HFFc6 (cell line): ENCODE measurements at places on chromosomes 12 and 14. TPM values are rescaled to one million over a fixed set of nuclear protein-coding genes. Genes with fewer than 3 reads are reported as not detected.
A peak's percentile ranks its signal among the peaks of the same experiment; 100 is the strongest.

DNA sequence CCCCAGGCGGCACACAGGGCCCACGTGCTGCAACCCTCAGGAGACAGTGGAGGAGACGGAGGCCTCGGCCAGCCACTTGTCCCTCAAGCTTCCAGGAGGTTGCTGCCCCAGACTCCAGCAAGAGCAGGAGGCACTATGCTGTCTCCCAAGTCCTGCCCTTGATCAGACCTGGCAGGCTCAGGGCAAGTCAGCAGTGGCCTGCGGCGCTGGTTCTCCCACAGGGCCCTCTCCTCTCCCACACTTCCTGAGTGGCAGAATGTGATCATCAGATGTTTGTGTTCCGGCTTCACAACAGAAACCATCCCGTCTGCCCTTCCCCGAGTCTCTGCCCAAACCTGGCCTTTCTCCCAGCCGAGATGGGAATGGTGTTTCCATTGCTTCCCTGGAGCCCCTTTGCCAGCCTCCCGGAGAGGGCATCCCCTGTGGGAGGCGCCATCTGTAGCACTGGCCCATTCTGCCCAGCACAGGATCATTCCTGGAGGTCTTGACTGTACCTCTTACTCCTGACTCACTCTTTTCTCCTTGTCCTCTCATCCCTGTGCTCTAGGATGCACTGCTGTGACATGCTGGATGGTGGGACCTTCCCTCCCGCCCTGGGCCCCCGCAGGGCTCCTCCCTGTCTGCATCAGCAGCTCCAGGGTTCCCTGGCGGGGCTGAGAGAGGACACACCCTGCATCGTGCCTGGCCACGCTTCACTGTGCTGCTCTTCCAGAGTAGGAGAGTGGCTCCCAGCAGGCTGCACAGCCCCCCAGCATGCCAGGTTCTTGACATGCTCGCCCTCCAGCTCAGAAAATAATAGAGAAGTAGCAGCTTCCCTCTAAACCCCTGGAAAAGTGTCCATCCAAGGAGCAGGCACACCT lies 114.7 kb upstream of the FKBP4 start:
- H3K27ac ChIP-seq: no peak overlapping the region
- peaks cover 10% of the 10 kb centered on the region for H3K4me1 ChIP-seq
- H3K36me3 ChIP-seq: peaks cover 9% of the 10 kb centered on the region
- DNase-seq: no peak
- peaks cover 2% of the 10 kb centered on the region for H3K27me3 ChIP-seq

GRCh38 chr14:69715725-69716477 lies 51.0 kb upstream of the SRSF5 start:
- H3K27ac ChIP-seq: peak overlapping the region; percentile 70
- peaks cover 37% of the 10 kb centered on the region for H3K4me1 ChIP-seq
- peaks cover 4% of the 10 kb centered on the region; the same call in 1 of the 2 replicates for H3K27me3 ChIP-seq
- DNase-seq: peak; percentile 27

DNA sequence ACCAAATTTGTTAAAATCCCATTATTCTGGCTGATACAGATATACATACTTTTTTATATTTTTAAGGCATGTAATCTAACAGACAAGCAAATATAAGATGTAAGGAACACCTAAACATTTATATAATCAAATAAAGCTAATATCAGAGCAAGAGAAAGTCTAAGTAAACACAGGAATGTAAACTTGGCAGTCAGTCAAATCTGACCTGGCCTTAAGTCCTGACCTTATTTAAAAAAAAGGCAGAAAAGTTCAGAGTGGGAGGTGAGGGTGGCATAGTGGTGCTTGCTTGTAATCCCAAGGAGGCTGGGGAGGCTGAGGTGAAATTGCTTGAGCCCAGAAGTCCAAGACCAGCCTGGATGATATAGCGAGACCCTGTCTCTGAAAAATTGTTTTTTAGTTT lies 152.6 kb downstream of the DERA start:
- H3K27me3 ChIP-seq: no peaks in the 10 kb centered on the region
- no peak overlapping the region for H3K27ac ChIP-seq
- H3K4me3 ChIP-seq: no peak overlapping the region

- H3K36me3 ChIP-seq: no peaks in the 10 kb centered on the region
- DNase-seq: peak; percentile 67
- peak overlapping the region; percentile 49; the same call in 1 of the 2 replicates for H3K4me3 ChIP-seq
- 0 out of 2 replicates have a peak, but pooled peaks cover 1% of the 10 kb centered on the region for H3K27me3 ChIP-seq
- H3K4me1 ChIP-seq: peaks cover 45% of the 10 kb centered on the region
These were observed 14.2 kb downstream of the PTGER2 start for GRCh38 chr14:52328276-52328675.

GRCh38 chr12:29113101-29113500 lies 36.0 kb upstream of the FAR2 start:
- H3K27me3 ChIP-seq: no peaks in the 10 kb centered on the region; the same call in 1 of the 2 replicates
- H3K27ac ChIP-seq: no peak overlapping the region
- H3K4me3 ChIP-seq: no peak overlapping the region
- peaks cover 12% of the 10 kb centered on the region; the same call in 1 of the 2 replicates for H3K4me1 ChIP-seq

GRCh38 chr14:80981156-80981555 lies 25.7 kb downstream of the TSHR start:
- no peaks in the 10 kb centered on the region for H3K4me1 ChIP-seq
- no peak overlapping the region for H3K4me3 ChIP-seq
- no peaks in the 10 kb centered on the region for H3K36me3 ChIP-seq

DNA sequence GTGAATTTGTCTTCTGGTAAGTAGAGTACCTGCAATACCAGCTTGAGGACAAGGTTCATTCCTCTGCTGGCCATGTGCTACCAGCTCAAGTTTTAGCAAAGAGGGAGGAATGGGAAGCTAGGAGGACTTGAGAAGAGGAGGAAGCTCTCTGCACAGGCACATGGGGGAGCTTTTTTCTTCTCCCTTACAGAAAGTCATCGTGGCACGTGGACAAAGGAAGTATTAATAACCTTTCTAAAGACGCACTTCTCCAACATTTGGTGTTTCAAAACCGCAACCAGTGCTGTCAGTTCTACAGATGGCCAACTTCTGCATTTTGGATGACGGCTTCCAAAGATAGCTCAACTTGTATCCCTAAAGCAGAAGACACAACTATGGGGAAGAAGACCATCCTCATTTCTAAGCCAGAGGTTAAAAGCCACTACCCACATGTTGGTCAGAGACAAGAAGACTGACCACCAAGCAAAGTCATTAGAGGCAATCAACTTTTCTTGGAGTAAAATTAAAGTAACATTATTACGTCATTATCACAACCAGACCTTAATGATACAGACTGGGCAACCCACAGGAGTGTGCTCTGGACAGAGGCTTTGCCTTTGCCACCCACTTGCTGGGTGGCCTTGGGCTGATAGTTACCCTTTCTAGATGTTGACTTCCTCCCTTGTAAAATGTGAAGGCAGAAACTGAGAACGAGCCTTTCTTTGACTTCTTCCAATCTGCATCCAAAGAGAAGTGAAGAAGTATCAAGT lies 12.3 kb upstream of the TMED10 start:
- H3K4me1 ChIP-seq: peaks cover 18% of the 10 kb centered on the region
- H3K27ac ChIP-seq: no peak overlapping the region
- H3K36me3 ChIP-seq: peaks cover 3% of the 10 kb centered on the region; the same call in 1 of the 2 replicates

DNA sequence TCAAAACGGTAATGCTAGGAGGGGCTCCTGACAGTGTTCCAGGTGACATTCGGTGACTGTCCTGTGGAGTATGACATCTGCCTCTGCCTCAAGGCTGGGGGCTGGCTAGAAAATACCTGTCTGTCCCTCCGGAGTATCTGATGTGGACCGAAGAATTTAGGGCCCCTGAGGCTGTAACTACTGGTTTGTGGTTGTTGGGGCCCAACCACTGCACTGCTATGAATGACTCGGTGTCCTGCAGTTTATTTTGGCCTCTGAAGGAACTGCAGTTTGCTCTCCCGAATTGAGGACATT lies 198.9 kb upstream of the CAND1 start:
- H3K4me1 ChIP-seq: peaks cover 17% of the 10 kb centered on the region
- peak overlapping the region; percentile 74; the same call in 1 of the 2 replicates for H3K4me3 ChIP-seq
- no peaks in the 10 kb centered on the region for H3K36me3 ChIP-seq
- DNase-seq: no peak
- peaks cover 19% of the 10 kb centered on the region for H3K27me3 ChIP-seq
- no peak overlapping the region for H3K27ac ChIP-seq

DNA sequence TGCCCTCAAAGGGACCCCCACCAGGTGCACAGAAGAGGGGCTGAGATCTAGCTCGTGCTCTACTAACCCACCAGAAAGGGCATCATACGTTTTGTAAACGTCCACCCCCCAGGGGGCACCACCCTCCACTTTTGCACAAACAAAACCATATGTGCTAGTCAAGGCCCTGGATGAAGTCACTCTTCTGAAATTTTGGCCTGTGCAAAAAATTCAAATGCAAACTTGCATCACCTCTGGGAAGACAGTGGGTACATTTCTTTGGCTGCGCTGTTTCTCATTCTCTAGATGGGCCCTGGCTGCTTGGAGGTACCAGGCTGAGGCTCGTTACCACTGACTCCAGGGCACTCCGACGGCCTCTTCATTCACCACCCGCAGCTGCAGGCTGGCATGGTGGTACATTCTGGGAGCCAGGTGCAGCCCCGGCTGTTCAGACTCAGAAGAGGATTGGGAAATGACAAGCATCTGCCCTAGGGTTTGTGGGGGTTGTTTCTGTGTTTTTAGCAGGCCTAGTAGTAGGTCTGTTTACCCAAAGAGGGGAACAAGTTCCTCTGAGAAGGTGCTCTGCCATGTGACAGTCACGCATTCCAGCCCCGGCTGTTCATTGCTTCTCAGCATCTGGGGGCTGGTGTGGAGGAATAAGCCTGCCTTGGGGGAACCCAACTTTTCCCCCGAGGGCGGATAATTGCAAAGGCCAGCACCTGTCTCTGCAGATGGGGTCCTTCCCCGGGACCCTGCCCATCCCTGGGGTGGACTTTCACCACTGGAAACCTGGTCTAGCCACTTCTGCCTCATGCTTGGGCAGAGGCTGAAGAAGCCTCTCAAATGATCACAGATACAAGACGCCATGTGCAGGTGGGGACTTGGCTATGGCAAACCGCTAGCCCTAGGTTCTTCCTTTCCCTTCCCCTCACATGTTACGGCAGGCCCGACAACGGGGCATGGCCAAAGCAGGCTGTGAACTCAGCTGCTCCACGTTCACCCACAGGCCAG lies 147.6 kb downstream of the DPF3 start:
- DNase-seq: peak; percentile 63
- H3K27me3 ChIP-seq: no peaks in the 10 kb centered on the region
- peaks cover 47% of the 10 kb centered on the region for H3K4me1 ChIP-seq
- peak overlapping the region; percentile 88 for H3K27ac ChIP-seq
- peaks cover 22% of the 10 kb centered on the region for H3K36me3 ChIP-seq

- no peaks in the 10 kb centered on the region for H3K36me3 ChIP-seq
- H3K27ac ChIP-seq: no peak overlapping the region
- peaks cover 43% of the 10 kb centered on the region for H3K27me3 ChIP-seq
- no peak overlapping the region for H3K4me3 ChIP-seq
These were observed 71.5 kb upstream of the ARHGAP5 start for GRCh38 chr14:32005628-32006027.

GRCh38 chr12:14284184-14284722 lies 81.2 kb upstream of the ATF7IP start:
- H3K4me1 ChIP-seq: peaks cover 14% of the 10 kb centered on the region
- no peaks in the 10 kb centered on the region; the same call in 1 of the 2 replicates for H3K36me3 ChIP-seq
- no peak overlapping the region; the same call in 1 of the 2 replicates for H3K27ac ChIP-seq
- H3K4me3 ChIP-seq: no peak overlapping the region
- DNase-seq: no peak
- no peaks in the 10 kb centered on the region for H3K27me3 ChIP-seq

DNA sequence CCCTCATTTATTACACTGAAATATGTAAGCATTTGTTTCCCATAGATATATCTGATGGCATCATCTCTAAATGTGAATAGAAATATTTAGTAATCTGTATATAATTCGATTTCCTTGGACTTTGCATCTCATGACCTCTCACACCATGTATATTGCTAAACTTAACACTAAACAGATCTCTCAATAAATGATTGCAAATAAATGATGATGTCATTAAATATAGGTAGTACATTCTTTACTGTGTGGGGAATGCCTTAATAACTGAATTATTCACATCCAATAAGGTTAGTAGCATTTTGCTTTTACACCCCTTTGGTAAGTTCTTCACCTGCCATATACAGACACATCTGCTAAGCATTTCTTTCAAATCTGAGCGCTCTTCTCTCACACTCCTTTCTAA lies 340.5 kb downstream of the FSCB start:
- no peaks in the 10 kb centered on the region for H3K36me3 ChIP-seq
- H3K27me3 ChIP-seq: peaks cover 2% of the 10 kb centered on the region
- no peak overlapping the region for H3K27ac ChIP-seq
- H3K4me1 ChIP-seq: no peaks in the 10 kb centered on the region
- no peak for DNase-seq
- H3K4me3 ChIP-seq: no peak overlapping the region

DNA sequence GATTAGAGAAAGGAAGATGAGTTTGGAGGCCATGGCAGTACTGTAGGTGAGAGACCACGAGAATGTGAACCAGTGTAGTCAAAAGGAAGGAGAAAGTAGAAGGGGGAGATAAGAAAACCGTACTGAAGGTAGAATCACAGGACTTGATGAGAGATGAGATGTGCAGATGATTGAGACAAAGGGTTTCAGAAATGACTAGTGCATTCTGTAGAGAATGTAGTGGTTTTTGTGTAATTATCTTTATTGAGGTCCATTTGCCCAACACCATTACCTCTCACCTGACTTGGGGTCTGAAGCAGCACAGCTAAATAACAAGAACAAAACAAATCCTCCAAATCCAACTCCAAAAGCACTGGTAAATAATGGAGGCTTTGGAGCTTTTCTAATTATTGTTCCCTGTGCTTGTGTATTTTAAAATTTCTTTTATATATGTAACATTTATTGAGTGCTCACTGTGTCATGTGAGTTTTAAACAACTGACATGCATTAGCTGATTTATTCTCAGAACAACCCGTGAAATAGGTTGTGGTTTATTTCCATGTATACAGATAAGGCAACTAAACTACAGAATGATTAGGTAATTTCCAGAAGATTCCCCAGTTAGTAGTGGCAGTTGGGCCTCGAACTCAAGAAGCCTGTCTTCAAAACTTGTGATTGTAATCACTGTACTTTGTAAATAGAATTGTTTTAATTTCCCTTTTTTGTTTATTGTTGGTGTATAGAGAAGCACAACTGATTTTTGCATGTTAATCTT lies 390.0 kb downstream of the AEBP2 start:
- no peak overlapping the region for H3K27ac ChIP-seq
- no peaks in the 10 kb centered on the region for H3K27me3 ChIP-seq
- H3K36me3 ChIP-seq: no peaks in the 10 kb centered on the region
- DNase-seq: no peak

GRCh38 chr12:9731797-9732196 lies 1.1 kb downstream of the CLECL1 start:
- H3K4me1 ChIP-seq: no peaks in the 10 kb centered on the region
- DNase-seq: no peak
- H3K36me3 ChIP-seq: no peaks in the 10 kb centered on the region
- H3K4me3 ChIP-seq: no peak overlapping the region
- H3K27ac ChIP-seq: no peak overlapping the region
- H3K27me3 ChIP-seq: peaks cover 7% of the 10 kb centered on the region; the same call in 1 of the 2 replicates

GRCh38 chr12:123242116-123242904 lies 9.1 kb downstream of the MTRFR start:
- H3K27ac ChIP-seq: 0 out of 2 replicates have a peak overlapping the region, but pooled peaks have one; percentile 6
- DNase-seq: no peak
- H3K4me1 ChIP-seq: peaks cover 20% of the 10 kb centered on the region
- peaks cover 20% of the 10 kb centered on the region for H3K36me3 ChIP-seq

MCRS1 gene
- 49.2 and 55.0 TPM in 2 replicates for total RNA-seq

NFKBIA gene
- total RNA-seq: 26.4 to 48.3 TPM (median 32.0 TPM) in 3 replicates

TEDC1 gene
- 9.1 to 14.9 TPM (median 12.7 TPM) in 3 replicates for total RNA-seq

AHSA1 gene
- total RNA-seq: 151 to 219 TPM (median 183 TPM) in 3 replicates

GPR132 gene
- total RNA-seq: 0.05 TPM in 1 of 3 replicates, not detected in the others
